ENCODE measurements at places on chromosomes 13 and 19.
A peak's percentile ranks its signal among the peaks of the same experiment; 100 is the strongest.

DNA sequence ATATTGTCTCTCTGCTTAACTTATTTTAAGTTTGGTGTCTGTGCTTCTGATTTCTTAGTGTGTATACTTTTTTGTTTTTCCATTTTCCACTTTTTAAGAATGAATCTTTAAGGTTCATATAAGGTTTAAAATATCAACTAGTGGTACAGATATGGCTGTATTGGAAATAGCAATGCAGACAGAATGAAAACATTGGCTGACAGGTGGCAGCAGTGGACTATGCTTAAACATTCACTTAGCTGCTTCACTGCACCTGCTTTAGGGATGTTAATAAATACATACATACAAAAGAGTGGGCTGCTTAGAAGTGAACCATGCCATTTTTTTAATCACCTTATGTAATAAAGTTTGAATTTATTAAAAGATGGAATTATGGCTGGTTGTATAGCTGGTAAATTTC, 27.3 kb downstream of the TM9SF2 start:
- DNase-seq: no peak

GRCh38 chr13:110921695-110922094, 6.8 kb upstream of the ANKRD10 start:
- DNase-seq: no peak

DNA sequence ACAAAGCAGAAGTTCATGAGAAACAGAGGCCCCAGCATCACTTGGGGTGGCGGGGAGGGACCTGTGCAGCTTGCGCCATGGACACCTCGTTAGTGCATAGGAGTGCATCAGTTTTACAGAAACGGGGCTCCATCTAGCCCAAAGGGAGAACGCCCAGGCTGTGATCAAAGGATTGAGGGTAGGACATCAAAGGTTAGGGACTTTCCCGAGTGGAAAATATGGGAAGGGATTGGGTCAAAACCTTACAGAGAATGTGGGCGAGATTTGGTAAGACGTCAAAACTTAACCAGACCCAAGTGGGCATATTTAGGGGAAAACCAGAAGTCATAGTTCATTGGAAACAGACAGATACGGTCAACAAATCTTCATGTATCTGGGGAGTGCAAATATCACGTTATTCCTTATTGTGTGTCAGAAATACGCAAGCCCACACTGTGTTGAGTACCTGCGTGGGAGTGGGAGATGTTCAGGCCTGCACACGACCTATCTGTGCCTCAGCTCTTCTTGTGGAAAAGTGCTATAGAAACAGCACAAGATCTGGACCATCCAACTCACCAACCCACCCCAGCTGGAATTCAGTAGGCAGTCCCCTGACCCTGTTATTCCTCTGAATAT, 9.4 kb upstream of the GRAMD1A start:
- DNase-seq: no peak

DNA sequence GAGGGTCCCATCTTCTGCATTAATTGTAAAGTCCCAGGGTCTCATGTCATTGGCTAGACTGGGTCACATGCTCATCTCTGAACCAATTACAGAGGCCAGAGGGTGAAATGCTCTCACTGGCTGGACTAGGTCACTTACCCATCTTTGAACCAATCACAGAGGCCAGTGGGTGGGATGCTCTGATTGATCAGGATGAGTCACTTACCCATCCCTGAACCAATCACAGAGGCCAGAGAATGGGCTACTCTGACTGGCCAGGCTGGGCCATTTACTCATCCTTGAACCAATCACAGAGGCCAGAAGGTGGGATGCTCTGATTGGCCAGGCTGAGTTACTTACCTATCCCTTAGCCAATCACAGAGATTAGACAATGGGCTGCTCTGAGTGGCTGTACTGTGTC, 5.3 kb downstream of the MISP start:
- DNase-seq: no peak

GRCh38 chr19:49479975-49480628, 6.1 kb downstream of the FLT3LG start:
- DNase-seq: no peak

- DNase-seq: no peak
These were observed 1.4 kb upstream of the CIC start for GRCh38 chr19:42267644-42268141.

DNA sequence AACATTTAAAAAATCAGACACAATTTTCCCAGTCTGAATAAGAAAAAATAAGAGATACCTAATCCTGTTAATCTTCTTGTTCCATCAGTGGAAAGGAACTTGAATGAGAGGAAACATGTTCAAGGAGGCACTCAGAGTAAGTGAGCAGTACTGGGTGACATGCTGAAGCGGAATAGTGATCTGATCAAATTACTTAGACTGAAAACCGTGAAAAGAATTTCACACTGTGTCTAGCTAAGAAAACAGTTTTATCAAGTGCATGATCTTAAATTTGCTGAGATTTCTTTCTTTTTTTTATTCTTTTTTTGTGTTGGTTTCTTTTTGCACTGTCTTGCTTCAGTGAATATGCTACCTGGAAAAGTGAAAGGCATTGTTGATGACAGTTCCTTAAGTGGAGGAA, 249.5 kb upstream of the SLC10A2 start:
- DNase-seq: no peak

- DNase-seq: no peak
These were observed 8.3 kb upstream of the PNMA8B start for GRCh38 chr19:46503848-46504453.

GRCh38 chr13:109370496-109370895, 415.9 kb downstream of the IRS2 start:
- no peak for DNase-seq

DNA sequence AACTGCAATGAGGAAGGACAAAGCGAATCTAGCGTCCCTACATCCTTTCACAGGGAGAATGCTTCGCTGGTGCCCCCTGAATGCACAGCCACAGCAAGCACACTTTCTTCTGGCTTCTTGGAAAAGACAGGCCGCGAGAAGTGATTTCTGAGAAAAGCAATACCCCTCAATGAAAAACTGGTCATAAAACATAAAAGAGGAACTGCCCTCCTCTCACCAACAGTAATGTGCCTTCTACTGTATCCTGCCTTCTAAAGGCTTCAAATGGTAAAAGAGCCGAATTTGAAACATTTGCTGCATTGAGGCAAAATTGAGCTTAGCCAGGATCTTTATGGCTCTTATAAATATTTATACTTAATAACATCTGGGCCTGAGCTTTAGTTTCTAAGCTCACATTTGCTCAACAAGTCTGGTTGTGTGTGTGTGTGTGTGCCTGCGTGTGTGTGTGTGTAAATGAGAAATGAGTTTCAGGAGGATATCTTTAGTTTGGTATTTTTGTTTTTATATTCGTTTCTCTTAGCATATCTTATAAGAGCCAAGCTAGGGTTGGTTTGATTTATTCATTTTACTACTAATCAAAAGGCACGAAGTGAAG, 246.1 kb upstream of the MAB21L1 start:
- peak; percentile 51 for DNase-seq

DNA sequence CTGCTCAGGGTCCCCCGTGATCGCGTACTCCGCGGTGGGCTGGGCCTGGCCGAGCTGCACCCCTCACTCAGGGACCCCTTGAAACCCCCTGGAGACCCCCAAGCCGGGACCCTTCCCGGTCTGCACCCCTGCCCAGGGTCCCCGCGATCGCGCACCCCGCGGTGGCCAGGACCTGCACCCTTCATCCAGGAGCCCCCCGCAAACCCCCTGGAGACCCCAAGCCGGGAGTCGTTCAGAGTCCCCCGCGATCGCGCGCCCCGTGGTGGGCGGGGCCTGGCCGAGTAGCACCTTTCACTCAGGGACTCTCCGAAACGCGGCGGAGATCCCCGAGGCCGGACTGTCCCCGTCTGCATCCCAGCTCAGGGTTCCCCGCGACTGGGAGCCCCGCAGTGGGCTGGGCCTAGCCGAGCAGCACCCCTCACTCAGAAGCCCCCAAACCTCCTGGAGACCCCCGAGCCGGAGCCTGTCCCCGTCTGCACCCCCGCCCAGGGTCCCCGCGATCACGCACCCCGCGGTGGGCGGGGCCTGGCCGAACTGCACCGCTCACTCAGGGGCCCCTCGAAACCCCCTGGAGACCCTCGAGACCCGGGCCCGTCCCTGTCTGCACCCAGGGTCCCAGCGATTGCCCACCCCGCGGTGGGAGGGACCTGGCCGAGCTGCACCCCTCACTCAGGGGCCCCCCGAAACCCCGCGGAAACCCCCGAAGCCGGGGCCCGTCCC, 748 bp downstream of the LMNB2 start:
- DNase-seq: no peak

Measured in right hindlimb (tissue), 1 donor.